ENCODE measurements at places on chromosomes 4 and X.

GRCh38 chr4:12562021-12562420 is 922.1 kb downstream of the RAB28 start:
- no peak for DNase-seq

DNA sequence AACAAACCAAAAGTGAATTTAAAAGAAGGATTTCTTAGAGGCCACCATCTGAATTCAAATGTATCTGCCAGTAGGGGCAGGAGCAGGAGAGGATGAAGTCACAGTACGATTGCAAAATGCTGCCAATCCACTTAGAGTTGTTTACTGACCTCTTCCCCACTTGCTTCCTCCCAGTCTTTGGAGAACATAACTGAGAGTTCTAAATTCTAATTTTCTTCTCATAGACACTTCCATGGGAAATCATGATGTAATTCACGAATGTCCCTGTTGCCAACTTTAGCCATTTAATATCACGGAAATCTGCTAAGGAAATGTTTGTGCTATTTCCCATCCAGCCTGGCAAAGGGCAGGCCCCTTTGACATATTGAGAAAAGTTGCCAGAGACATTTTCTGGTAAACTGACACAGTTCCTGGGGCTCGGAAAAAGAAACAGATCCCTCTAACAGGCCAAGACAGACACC is 33.6 kb upstream of the NOCT start:
- no peak for DNase-seq

DNA sequence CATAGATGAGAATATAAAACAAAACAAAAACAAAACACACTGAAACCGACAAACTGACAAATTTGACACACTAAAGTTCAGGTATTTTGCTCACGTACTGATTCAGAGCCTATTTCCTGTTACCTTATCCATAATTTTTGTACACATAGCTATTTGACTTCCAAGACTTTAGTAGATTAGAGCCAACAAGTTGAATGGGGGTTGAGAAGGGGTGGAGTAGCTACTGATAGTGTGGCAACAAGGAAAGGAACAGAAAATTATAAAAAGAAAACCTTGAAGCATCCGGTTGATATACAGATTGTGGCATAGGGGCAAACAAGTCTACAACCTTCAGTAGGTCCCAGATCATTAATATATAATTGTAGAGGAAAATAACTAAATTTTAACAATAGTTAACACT is 92.3 kb upstream of the RASGEF1B start:
- DNase-seq, result no peak

GRCh38 chr4:8340781-8341241 is 71.3 kb downstream of the HTRA3 start:
- no peak for DNase-seq

DNA sequence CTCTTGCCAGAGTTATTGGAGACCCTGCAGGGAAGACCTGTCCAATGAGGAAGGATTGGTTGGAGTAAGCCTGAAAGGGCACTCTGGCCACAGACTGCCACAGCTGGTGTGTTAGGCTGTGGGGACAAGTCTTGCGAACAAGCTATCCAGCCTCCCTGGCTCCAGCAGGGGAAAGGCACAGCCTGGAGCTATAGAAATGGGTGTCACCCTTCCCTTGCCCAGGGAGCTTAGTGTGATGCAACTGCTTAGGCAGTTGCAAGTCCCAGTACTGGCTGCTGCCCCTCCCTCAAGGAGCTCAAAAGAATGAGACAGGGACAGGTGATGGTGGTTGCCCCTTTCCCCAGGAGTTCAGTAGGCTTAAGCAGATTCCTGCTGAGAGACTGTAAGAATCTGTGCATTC is 165.7 kb upstream of the CT83 start:
- no peak for DNase-seq

DNA sequence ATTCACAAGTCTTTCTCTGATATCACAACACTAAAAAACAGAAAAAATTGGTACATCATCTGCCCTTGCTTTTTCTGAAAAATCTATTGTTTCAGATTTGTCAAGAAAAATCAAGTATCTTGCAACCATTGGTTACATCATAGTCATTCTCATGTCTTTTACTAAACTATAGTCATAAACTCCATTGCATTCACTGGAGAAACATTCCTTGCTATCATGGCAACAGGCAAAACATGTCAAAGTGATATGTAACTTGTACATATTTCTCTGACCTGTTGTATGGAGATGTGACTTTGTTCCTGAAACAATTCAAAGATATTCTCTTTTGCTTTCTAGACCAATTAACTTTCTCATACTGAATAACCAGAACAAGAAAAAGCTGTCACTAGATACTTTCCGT is 121.9 kb upstream of the ANK2 start:
- no peak for DNase-seq

DNA sequence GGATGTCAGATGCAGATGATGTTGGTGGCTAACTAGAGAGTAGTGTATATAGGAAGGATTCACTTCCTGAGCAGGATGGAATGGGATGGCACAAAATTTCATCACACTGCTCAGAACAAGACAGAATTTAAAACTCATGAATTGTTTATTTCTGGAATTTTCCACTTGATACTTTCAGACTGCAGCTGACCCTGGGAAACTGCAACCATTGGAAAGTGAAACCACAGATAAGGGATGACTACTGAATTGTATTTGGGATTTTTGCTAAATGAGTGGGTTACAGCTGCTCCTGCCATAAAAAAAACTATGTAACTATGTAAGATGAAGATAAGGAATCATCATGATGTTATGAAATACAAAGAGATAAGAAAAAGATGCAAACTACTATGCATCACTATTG is 51.4 kb downstream of the NPY5R start:
- DNase-seq, result no peak

GRCh38 chr4:181524499-181524898 is 718.7 kb upstream of the TENM3 start:
- DNase-seq, result no peak

DNA sequence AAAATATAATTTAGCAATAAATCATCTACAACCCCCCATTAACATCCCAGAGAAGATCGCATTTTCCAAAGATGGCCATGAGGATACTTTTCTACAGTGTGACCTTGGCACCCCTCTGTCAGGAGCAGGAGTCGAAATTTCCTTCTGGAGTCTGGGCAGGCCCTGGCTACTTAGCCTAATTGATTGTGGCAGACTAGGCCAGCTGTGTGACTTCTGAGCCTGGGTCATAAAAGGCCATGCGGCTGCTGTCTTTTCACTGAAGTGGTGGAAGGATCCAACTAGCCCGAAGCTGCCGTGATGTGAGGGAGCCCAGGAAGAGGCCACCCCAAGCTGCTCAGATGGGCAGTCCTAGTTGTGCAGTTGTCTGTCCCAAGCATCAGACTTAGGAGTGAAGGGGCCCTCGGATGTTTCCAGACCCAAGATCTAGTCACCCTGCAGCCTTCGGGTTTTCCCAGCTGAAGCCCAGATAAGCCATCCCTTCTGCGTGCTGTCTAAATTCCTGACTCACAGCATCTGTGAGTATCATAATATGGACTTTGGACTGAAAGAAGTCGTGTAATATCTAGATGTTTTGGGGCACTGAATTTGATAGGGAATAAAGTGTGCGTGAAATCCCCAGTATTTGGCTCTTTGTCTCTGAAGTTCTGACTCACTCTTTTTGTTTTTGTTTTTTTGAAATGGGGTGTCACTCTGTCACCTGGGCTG is 21.0 kb downstream of the PDK3 start:
- no peak for DNase-seq

DNA sequence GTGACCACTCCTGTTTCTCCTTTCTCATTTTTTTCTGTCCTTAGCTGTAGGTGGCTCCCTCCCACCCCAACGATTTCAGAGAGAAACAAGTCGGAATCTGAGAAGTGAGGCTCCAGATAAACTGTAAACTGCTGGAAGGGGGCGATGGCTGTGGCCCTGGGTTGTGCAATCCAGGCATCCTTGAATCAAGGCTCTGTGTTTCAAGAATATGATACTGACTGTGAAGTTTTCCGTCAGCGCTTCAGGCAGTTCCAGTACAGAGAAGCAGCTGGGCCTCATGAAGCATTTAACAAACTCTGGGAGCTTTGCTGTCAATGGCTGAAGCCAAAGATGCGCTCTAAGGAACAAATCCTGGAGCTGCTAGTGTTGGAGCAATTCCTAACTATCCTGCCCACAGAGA is 37.7 kb downstream of the ETDC start:
- DNase-seq, result no peak

DNA sequence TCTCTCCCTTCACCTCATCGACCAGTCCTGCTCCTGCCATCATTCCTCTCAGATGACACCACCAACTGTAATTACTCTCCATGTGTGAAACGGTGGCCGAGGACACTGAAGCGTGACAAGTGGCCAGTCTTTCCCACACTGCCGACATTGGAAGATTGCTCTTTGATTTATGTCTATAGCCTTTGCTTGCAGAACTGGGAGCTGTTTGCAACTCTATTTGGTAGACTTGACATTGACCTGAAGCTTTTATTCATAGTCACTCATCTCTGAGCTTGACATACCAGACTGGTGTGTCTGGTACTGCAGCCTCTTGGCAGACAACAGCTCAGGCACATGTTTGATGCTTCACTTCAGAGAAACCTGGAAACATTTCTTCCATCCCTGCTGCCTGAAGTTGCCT is 121.8 kb upstream of the GALNT7 start:
- peak; percentile 56 for DNase-seq

- DNase-seq, result peak; percentile 34
Measured at GRCh38 chr4:85826060-85826678, 351.2 kb downstream of the ARHGAP24 start.

DNA sequence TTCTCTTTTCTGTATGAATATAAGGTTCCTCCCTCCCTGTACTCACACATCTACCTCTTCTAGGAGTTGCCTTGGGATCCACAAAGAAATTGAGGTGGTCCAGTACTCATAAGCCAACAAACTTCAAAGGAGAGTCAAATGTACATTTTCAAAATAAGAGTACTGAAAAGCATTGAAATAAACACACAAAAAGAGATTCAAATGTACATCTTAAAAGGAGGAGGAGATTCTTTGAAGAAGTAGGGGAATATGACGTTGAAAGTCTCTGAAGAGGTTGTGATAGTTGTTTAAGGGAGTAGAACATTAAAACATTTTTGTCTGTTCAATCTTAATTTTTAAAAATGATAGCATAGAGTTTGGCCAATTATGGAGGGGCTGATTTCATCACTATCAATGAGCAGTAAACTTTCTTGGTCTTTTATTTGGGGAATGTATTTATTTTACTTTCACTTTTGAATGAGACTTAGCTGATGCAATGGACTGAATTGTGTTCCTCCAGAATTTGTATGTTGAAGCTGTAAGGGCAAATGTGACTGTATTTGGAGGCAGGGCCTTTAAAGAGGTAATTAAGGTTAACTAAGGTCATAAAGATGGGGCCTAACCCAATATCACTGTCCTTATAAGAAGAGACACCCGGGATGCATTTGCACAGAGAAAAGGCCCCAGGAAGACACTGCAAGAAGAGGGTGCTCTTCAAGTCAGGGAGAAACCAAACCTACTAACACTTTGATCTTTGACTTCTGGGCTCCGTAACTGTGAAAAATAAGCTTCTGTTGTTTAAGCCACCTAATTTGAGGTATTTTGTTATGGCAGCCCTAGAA is 226.3 kb upstream of the PGRMC2 start:
- no peak for DNase-seq

- no peak for DNase-seq
Measured at GRCh38 chr4:140400111-140400510, 26.7 kb downstream of the SCOC start.

GRCh38 chrX:24002167-24002566 is 24.8 kb downstream of the KLHL15 start:
- DNase-seq, result no peak

DNA sequence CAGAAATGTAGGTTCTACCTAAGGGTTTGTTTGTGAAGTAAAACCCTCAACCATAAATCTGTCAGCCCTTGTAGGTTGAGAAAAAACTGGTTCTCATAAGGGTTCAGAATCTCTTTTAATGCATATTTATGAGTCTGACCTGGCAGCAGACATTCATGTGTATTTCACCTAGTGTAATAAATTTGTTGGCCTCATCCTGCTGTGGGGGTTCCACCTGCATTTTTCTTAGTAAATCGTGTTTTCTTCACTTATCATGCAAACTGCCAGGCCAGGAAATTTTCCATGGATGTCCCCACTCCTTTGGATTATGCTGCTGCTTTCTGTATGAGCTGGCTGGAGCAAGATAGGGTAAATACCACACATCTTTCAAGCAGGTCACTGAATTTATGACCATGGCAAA is 42.4 kb downstream of the KLHL13 start:
- DNase-seq, result no peak

DNA sequence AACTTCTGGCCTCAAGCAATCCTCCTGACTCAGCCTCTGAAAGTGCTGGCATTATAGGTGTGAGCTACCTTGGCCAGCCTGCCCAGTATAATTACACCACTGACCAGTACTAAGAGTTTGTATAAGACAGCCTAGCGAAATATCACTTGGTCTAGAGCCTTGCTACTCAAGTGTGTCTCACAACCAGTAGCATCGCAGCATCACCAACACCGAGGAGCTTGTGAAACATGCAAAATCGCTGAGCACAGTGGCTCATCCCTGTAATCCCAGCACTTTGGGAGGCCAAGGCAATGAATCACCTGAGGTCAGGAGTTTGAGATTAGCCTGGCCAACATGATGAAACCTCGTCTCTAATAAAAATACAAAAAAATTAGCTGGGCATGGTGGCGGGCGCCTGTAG is 102.0 kb upstream of the GATB start:
- no peak for DNase-seq

GRCh38 chr4:113952452-113953029 is 26.9 kb downstream of the ARSJ start:
- peak; percentile 66 for DNase-seq

DNA sequence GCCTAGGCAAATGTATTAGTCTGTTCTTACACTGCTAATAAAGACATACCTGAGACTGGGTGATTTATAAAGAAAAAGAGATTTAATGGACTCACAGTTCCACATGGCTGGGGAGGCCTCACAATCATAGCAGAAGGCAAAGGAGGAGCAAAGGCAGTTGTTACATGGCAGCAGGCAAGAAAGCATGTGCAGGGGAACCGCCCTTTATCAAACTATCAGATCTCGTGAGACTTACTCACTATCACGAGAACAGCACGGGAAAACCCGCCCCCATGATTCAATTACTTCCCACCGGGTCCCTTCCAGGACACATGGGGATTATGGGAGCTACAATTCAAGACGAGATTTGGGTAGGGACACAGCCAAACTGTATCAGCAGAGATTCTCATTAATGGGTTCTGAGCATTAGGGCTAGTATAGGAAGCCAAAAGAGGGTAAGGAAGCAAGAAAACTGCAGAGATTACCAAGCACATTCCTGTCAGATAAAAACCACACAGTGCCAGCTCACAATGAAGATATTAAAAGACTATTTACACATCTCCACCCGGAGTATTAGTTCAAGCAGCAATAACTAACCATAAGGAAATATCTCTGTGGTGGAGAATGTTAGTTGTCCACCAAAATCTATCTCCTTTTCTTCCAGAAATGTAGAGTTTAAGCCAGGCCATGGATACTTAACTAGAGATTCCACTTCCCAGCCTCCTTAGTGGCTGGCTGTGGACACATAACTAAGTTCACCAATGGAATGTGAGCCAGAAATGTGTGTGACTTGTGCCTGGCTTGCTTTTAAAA is 61.2 kb upstream of the HOPX start:
- no peak for DNase-seq

GRCh38 chrX:134600714-134601113 is 57.6 kb downstream of the PLAC1 start:
- DNase-seq, result no peak

Data from NCI-H1092 (cell line).